ENCODE measurements at places on chromosomes 13 and 19.
A peak's percentile ranks its signal among the peaks of the same experiment; 100 is the strongest.

- no peak for DNase-seq
Measured at GRCh38 chr13:26133286-26133685, 81.5 kb upstream of the SHISA2 start.

- DNase-seq, result no peak
Measured at GRCh38 chr13:50561739-50562138, 281.8 kb downstream of the DLEU7 start.

DNA sequence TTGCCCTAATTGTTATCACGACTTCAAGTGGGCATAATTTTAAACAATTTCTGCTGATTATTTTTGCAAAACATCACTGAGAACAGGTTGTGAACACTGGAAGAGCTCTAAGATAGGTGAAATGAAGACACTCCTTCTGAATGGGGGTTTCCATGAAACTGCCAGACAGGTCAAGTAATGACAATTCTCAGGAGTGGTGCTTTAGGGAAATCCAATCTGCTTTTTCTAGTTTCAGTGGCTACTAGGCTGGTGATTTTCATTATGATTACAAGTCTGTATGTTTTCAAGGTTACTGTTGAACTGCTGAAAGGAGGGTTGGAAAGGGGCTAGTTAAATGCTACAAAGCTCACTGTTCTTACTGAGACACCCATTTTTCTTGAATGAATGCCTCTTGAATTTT lies 1724.2 kb downstream of the PCDH9 start:
- no peak for DNase-seq

DNA sequence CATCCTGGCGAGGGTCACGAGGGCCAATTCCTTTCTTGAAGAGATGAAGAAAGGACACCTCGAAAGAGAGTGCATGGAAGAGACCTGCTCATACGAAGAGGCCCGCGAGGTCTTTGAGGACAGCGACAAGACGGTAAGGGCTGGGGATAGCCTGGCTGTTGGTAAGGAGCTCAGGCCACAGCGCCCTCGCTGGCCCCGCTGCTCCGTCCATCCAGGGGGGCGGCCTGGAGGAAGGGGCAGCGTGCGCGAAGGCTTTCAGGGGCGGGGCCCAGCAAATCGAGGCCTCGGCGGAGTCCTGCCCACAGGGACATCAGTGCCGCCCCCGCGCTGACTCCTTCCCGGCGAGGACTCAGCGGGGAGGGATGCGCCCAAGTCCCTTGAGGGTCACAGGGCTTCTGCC lies 6.9 kb downstream of the F10 start:
- no peak for DNase-seq

- no peak for DNase-seq
Measured at GRCh38 chr13:106990594-106990993, 422.7 kb upstream of the ARGLU1 start.

DNA sequence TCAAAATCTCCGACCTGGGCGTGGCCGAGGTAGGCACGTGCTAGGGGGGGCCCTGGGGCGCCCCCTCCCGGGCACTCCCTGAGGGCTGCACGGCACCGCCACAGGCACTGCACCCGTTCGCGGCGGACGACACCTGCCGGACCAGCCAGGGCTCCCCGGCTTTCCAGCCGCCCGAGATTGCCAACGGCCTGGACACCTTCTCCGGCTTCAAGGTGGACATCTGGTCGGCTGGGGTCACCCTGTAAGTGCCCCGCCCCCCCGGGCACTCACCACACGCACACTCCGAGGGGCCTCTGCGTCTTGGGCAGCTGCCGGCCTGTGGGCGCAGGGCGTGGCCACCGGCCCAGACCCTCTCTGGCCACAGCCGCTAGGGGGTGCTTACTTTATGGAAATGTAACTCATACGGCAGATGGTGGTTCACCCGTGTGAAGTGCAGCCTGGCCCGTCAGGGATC lies 14.9 kb downstream of the STK11 start:
- DNase-seq, result no peak

DNA sequence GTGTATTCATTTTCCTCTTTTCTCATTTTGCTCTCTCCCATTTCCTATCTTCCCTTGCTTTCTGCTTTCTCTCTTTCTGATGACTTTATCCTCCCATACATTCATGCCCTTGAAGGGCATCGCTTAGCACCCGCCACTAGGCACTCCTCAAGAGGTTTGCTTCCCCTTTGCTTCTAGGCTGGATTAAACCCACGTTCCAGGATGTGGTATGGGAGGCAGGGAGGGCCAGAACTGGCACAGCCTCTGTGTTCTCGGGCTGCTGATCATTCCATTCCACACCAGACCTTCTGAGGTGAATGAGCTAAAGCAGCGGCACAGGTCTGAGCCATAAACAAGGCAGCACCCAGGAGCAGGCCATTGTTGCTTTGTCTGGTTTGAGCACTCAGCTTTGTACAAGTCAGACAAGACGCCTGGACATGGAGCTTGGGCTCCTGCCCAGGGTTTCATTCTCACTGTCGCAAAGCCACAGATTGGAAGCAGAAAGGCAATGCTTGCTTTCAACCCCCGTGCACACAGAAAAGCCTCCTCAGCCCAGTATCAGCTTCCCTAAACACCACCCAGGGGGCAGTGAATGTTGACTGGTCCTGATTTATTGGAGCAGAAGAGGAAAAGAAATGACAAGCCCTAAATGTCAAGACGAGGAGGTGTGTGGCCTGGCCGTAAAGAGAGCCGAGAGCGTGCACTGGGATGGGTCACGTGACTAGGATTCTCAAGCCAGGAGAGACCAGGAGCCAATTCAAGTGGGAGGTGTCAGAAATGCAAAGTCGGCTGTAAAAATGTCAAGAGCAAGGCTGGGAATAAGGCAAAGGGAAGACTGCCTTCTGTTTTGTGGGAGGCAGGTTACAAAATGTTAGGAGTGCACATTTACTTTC lies 218.0 kb upstream of the SERP2 start:
- DNase-seq, result peak; percentile 74

DNA sequence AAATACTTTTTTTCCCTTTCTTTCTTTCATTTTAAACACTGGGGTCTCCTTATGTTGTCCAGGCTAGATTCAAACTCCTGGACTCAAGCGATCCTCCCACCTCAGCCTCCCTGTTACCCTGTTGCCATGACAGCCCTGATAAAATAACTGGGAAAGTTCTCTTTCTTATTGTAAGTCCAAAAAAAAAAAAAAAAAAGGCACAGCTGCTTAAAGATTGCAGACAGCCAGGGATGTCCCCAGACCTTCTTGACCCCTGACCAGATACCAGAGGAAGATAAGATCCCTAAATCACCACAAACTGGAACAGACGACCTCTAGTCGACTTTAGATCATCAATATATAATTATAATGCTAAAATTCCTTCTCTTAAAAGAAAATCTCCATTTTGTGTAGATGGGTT lies 1.1 kb upstream of the MVB12A start:
- no peak for DNase-seq

DNA sequence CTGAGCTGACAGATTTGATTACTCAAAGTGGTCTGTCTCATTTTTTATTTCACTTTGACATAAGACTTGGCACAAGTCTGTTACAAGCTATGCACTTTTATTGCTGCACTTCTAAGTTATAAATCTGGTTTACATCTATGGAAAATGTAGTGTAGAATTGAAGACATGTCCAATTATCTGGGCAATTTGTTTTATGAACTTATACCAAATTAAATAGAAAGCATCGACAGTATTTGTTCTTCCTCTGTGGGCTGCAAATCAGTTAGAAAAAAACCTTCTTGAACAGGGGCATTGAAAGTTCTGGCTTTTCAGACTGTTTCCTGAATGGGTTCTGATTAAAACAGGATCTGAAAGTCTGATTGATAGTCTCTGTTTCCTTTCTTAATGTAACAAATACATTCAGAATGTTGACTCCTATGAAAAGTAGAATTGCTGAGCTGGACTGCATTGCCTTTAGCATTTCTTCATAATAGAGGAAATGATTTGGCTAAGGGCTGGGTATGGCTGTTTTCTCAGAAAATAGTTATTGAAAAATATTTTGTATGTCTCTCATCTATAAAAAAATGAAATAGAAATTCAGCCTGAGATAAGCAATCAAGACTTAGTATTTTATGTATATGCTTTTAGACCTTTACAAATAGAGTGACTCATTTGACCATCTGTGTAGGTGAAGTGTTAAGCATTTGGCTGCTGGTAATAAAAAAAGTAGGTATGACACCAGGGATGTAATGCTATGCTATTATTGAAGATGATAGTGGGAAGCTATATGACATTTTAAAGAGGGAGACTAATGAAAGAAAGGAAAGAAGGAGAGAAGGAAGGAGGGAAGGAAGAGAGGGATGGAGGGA lies 210.9 kb upstream of the SPRY2 start:
- DNase-seq, result no peak

DNA sequence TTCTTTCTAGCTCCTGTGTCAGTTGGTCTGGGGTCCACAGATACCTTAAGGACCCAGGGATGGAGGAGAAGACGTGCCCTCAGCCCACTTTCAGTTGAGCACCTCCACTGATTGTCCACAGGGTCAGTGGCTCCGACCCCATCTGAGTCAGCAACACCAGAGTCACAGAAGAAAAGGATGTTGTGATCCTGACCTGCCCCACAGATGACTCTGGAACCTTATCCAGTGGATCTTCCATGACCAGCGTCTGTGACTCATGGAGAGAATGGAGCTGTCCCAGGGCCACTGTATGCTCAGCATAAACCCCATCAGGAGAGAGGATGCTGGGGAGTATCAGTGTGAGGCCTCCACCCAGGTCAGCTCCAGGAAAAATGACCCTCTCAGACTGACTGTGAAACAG lies 22.0 kb downstream of the CEACAM4 start:
- no peak for DNase-seq

DNA sequence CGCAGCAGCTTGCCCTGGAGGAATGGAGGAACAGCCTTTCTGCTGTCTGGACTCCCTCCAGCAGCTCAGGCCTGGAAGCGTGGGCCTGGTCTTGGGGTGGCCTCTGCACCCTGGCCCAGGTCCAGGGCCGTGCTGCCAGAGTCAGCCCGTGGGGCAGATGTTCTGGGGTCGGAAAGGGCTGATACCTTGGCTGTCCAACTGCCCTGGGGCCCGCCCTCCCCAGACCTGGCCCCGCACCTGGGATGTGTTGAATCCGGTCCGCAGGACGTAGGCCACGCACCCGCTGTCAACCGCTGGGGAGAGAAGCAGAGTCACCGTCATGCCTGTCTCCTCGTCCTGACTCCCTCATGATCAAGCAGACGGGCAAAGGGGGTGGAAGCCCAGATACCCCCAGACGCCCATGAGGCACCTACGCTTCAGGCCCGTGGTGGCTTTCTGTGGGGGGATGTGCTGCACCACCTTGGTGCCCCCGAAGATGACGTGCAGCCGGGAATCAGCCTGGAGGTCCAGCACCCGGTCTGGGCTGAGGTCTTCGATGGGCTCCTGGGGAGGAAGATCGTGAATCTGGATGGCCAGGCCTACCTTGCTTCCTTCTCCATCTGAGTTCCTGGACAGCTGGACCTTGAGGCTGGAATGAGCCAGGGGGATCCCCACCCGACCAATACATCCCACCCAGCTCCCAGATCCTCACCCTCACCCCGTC lies 7.7 kb downstream of the ATP13A1 start:
- no peak for DNase-seq

GRCh38 chr13:31043957-31044356 lies 111.5 kb downstream of the TEX26 start:
- no peak for DNase-seq

DNA sequence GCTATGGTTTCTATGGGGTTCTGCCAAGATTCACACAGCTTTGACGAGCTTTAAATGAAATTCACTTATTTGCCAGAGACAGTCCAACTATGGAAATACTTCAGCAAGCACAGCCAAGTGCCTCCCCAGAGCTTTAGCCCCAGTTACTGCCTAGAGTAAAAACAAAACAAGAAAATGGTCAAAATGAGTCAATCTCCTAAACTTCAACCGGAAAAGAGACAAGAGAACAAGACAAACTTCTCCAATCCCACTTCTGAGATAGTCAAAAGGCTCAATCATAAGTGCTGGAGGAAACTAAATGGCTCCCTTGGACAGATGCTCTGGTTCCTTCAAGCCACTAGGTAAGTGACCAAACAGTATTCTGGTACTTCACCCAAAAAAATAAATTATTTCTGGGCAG lies 65.8 kb downstream of the KATNAL1 start:
- DNase-seq, result no peak

DNA sequence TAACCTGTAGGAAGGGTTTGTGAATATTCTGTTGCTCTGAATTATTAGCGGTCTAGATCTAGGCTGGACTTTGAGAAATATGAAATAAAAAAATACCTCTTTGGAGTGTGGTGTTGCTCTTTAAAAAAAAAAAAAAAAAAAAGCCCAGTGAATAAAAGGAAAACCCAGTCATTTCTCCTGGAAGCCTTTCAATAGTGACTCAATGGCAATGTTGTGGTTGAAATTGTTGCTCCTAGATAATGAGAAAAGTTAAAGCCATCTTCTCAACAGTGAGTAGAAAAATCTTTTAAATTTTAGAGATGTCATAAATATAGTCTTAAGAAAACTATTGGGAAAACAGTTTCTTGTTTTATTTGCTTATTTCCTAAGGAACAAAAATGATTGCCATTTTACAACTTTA lies 135.3 kb downstream of the RFC3 start:
- no peak for DNase-seq

DNA sequence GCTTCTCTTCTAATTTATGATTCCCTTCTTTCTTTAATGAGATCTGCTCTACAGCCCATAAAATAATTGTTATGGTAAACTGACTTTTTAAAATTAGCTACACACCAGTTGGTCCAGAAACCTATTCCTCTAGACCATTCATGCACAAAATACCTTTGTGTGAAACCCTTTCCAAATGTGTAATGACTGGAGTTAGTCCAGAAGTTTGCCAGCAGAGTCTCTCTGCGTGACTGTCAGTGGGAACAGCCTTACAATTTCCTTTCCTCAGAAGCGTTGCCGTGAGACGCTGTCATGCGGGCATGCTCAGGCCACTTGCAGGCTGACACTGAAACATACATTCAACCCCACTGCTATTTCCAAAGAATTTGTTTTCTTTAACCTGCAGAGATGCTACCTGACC lies 965.2 kb downstream of the PCDH9 start:
- no peak for DNase-seq

- DNase-seq, result no peak
Measured at GRCh38 chr19:23770672-23771250, 12.1 kb upstream of the ZNF681 start.

- DNase-seq, result no peak
Measured at GRCh38 chr19:4980067-4980466, 11.2 kb downstream of the KDM4B start.

- no peak for DNase-seq
Measured at GRCh38 chr19:29371251-29372090, 154.3 kb upstream of the VSTM2B start.

- no peak for DNase-seq
Measured at GRCh38 chr13:21066946-21067345, 5.6 kb upstream of the LATS2 start.

GRCh38 chr13:101346161-101346560 lies 70.1 kb downstream of the NALCN start:
- no peak for DNase-seq

GRCh38 chr19:13492128-13492527 lies 14.2 kb downstream of the CACNA1A start:
- DNase-seq, result no peak

GRCh38 chr19:12696366-12697335 lies at the start of gene FBXW9:
Gene FBXW9 (minus strand): TSS chr19:12696631. CDS start chr19:12696581, 50 bp downstream.
- DNase-seq, result peak; percentile 18

- no peak for DNase-seq
Measured at GRCh38 chr13:93777504-93777903, 550.9 kb downstream of the GPC6 start.

GRCh38 chr19:47494729-47495128 lies 10.7 kb upstream of the KPTN start:
- DNase-seq, result no peak

- DNase-seq, result no peak
Measured at GRCh38 chr13:28679628-28680027, 20.7 kb downstream of the POMP start.

GRCh38 chr19:45693106-45693788 lies 781 bp downstream of the QPCTL start:
- DNase-seq, result peak; percentile 25

Measured in NCI-H187 treated with DMSO at 0.1 percent for 48 hours (cell line).